ENCODE measurements at places on chromosomes 7 and 10. TPM values are rescaled to one million over a fixed set of nuclear protein-coding genes. Genes with fewer than 3 reads are reported as not detected.

GRCh38 chr7:84811362-84811761 is 375.5 kb downstream of the SEMA3D start:
- H3K4me3 ChIP-seq, result no peak overlapping the region
- H3K27me3 ChIP-seq, result no peaks in the 10 kb centered on the region
- H3K36me3 ChIP-seq, result no peaks in the 10 kb centered on the region
- no peak overlapping the region for H3K27ac ChIP-seq

- no peak overlapping the region for H3K27ac ChIP-seq
- no peak for DNase-seq
- H3K4me1 ChIP-seq, result peaks cover 20% of the 10 kb centered on the region
- H3K4me3 ChIP-seq, result no peak overlapping the region
- no peaks in the 10 kb centered on the region for H3K27me3 ChIP-seq
These were observed 114.5 kb downstream of the NKX6-2 start for GRCh38 chr10:132671228-132672154.

DNA sequence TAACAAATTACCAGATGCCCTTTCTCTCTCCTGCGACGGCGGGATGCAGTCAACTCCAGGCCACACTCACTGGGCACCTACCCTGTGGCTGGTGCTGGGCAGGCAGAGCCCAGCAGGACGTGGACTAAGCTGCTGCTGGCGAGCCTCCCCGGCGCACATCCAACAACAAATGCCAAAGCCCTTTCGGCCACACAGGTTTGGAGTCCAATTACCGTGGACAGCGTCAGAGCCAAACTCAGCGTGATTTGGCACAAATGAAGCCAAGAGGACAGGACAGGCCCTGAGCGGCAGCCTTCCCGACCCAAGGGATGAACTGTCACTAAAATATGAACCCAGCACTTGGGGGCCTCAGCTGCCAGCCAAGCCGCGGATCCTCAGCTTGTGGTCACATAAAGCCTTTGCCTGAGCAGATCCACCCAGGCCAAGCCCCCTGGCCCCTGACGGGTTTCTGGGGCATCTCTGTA is 28.4 kb downstream of the DAGLB start:
- no peak overlapping the region for H3K4me3 ChIP-seq
- H3K4me1 ChIP-seq, result no peaks in the 10 kb centered on the region
- H3K27me3 ChIP-seq, result no peaks in the 10 kb centered on the region
- H3K36me3 ChIP-seq, result peaks cover 23% of the 10 kb centered on the region
- no peak overlapping the region for H3K27ac ChIP-seq
- DNase-seq, result no peak

- H3K27me3 ChIP-seq, result no peaks in the 10 kb centered on the region
- peaks cover 8% of the 10 kb centered on the region for H3K36me3 ChIP-seq
- no peak for DNase-seq
These were observed 9.7 kb downstream of the PUS7 start for GRCh38 chr7:105512415-105512814.

The TEX36 gene
- not detected for total RNA-seq

DNA sequence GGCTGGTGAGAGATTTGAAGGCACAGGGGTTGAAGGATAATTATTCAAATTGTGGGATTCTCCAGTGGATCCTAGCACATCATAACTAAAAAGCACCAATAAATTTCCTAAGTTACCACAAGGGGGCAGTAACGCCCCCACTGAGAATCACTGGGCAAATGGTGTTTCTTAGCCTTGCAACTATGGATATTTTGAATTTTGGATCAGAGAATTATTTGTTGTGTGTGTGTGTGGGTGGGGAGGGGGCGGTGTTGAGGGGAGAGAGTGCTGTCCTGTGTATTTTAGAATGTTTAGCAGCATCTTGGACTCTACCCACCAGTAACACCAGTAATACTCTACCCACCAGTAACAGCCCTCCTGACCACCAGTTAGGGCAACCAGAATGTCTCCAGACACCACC is 63.3 kb upstream of the PRKG1 start:
- H3K4me3 ChIP-seq, result no peak overlapping the region
- H3K4me1 ChIP-seq, result no peaks in the 10 kb centered on the region
- no peaks in the 10 kb centered on the region for H3K27me3 ChIP-seq
- no peak overlapping the region for H3K27ac ChIP-seq
- DNase-seq, result no peak
- no peaks in the 10 kb centered on the region for H3K36me3 ChIP-seq

The RRP12 gene
- 9.6 TPM for total RNA-seq
